ENCODE measurements at places on chromosomes 16 and 17.

DNA sequence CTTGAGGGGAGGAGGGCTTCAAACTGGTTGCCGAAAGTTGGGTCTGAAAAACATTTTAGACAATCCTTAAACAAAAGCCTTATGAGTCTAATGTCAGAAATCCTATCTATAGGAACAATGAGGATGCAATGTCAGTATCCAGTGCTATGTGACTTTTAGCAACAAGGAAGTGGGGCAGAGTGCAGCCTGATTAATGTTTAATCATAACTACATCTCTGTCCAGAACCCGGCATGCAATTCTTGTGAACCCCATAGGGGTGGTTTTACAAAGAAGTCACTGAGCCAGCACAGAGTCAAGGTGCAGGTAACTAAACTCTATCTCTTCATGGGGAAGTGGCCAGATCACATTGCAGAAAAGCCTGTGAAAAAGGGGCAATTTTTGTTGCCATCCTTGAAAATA lies 267.5 kb downstream of the HS3ST4 start:
- no peak for DNase-seq

DNA sequence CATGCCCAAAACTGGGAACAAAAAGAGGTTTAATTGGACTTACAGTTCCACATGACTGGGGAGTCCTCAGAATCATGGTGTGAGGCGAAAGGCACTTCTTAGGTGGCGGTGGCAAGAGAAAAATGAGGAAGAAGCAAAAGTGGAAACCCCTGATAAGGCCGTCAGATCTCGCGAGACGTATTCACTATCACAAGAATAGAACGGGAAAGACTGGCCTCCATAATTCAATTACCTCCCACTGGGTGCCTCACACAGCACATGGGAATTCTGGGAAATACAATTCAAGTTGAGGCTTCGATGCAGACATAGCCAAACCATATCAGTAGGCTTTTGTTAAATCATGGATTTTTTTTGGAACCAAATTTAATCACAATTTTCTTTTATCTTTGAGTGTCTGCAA lies 24.4 kb downstream of the RBL2 start:
- no peak for DNase-seq

DNA sequence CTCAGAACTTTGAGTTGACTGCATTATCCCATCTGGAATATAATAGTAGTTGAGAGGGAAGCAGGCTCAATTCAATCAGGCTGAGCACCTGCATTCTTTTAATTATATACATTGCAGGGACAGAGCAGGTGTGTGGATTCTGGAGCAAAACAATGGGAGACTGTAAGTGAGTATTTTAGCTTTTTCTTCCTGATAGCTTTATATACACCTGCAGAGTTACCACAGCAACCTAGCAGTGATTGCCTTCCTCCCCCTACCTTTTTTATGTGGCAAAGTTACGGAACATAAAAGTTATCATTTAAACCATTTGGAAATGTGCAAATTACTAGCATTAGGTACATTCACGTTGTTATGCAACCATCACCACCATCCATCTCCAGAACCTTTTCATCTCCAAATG lies 25.4 kb upstream of the RHOT1 start:
- DNase-seq: no peak

- DNase-seq: no peak
Measured at GRCh38 chr16:9966569-9967157, 215.6 kb downstream of the GRIN2A start.

GRCh38 chr17:11705111-11705510 lies 106.8 kb downstream of the DNAH9 start:
- no peak for DNase-seq

GRCh38 chr17:7406235-7406825 lies 1.3 kb upstream of the NLGN2 start:
- DNase-seq: no peak

All from NCI-H446 (cell line).